Hippocampal formation (tissue), 2 donors: ENCODE measurements at places on chromosomes 7 and 10.

GRCh38 chr10:66021423-66021822 is 904.4 kb upstream of the LRRTM3 start:
- DNase-seq, result no peak

GRCh38 chr10:68954904-68955303 is 1.1 kb upstream of the DDX21 start:
- DNase-seq, result no peak

DNA sequence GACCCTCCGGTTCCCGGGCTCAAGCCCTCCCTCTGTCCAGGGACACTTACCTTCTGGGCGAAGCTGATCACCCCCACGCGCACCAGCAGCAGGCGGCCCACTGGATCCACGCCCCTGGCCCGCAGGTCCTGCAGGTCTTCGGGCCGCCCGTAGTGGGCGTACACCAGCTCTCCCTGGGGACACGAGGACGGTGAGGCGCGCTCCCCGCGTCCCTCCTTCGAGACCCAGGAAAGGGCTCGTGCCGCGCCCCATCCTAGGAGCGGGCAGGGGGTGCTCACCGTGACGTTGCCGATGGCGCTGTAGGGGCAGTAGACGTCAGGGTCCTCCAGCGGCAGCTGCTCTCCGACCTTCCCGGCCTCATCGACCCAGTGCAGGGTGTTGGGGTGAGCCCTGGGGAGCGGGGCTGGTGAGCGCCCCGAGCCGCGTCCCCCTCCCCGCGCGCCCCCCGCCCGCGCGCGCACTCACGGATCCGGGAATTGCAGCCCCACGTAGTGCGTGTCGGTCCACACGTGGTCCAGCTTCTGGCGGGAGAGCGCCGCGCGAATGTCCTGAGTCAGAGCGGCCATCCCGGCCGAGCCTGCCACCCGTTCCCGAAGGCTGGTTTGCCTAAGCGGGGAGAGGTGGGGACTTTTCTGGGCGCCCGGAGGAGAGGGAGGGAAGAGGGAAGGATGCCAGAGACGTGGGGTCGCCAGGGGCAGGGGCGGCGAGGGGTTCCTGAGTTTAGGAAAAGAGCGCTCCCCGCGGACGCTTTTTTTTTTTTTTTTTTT is 8.2 kb downstream of the TFR2 start:
- no peak for DNase-seq

- DNase-seq, result no peak
Measured at GRCh38 chr7:124403112-124403511, 362.5 kb downstream of the GPR37 start.

DNA sequence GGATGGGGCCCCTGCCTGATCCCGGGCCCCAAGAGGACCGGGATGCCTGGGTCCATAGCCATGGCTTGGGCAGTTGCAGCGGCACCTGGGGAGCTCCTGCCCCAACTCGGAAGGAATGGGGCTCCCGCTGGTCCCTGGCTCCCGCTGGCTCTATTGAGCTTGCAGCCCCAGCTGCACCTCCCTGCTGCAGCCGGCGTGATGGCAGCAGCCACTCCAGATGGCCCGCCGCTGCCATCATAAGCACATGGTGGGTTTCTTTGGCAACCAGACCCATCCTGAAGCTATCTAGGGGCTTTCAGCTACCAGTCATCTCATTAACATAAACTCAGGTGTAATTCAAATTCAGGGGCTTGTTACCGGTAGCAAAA is 11.1 kb upstream of the DNMBP start:
- no peak for DNase-seq

- peak; percentile 75 for DNase-seq
Measured at GRCh38 chr7:29105752-29106668, 40.3 kb downstream of the CPVL start.

DNA sequence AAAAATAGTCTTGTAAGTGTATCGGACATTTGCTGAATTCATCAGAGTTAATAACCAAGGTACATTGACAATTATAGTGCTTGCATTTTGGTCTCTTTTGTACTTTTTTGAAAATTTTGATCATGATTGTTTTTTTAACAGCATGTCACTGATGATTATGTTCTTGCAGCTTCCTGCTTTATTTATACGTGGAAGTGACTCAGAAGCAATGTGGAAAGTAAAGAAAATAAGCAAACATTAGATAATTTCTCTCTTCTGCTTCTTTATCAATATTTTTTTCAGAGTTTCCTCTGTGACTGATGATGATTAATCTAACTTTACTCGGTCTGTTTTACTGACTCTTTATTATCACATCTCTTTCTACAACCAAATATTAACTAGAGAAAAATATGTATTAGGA is 1351.9 kb downstream of the REEP3 start:
- no peak for DNase-seq

DNA sequence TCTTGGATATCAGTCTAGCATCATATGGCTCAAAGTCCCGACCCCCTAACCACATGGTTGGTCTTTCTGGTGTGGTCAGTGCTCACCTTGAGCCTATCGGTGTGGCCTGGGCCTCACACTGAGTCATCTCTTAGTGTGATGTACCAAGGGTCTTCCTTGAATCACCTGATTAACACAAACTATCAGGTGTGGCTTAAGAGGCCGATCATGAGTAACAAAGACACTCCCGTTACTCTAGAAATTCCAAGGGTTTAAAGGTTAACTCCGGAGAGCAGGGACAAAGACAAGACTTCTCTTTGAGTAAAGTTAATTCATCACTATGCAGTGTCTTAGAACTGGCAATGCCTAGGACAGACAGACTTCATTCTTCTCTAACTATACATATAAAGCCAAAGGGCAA is 52.3 kb upstream of the ARMC3 start:
- DNase-seq, result no peak

DNA sequence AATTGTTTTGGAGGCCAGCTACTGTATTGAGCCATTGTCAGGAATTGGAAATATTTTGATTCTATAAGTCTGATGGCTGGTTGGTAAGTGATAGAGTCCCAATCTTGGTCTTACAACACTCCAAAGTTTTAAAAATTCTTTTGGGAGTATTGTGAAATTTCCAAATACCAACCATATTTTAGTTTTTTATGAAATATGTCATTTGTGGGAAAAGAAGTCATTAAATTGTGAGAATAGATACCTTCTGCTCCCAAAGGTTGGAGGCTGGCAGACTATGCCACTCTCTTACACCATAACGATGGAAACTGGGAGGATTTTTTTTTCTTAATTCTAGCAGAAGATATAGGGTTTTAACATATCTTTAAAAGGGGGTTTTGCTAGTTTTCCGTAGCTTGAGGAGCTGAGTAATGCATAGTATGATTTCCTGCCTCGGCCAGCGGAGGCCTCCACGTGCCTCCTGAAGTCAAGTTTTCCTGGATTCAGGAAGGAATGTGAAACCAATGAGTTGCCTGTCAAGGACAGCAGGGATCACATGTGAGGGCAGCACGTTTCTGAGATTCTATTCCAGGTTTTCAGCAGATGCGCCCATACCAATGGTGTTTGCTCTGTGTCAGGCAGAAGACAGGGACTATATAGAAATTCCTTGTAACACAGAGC is 92.2 kb upstream of the LAMB4 start:
- DNase-seq, result no peak

GRCh38 chr10:23081891-23082290 is 13.5 kb upstream of the MSRB2 start:
- no peak for DNase-seq

DNA sequence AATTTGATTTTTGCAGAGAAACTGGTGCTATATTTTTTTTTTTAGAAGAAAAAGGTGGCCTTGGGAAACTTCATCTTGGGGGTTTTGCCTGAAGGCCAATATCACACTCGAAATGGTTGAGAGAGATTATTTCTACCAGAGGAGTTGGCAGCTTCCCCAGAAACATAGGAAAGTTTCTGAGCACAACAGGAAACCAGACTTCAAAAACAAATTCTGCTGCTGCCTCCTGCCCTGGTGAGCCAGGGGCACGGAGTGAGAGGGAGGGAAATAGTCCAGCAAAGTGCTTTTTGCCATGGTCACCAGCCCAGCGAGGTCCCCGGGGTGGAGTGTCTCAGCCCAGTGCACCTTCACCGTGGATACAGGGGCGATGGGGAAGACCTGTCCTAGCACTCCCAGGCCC is 61.1 kb downstream of the FOXI2 start:
- no peak for DNase-seq

DNA sequence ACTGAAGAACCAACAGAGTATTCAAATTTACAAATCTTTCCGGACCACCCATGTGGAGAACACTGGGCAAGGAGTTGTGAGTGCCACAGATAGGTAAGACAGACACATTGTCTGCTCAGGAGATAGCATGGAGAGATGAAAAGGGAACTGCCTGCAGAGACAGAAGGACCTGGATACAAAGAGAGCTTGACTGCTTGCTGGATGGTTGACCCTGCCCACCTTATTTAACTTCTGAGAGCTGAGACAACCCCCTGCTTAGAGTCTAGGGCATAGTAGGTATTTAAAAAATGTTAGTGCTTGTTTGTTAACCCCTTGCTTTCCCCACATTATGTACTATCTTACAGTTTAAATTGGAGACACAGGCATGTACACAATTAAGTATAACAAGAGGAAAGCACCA is 314.1 kb downstream of the THSD7A start:
- no peak for DNase-seq

- DNase-seq, result no peak
Measured at GRCh38 chr7:107104801-107105200, 60.3 kb downstream of the PRKAR2B start.

DNA sequence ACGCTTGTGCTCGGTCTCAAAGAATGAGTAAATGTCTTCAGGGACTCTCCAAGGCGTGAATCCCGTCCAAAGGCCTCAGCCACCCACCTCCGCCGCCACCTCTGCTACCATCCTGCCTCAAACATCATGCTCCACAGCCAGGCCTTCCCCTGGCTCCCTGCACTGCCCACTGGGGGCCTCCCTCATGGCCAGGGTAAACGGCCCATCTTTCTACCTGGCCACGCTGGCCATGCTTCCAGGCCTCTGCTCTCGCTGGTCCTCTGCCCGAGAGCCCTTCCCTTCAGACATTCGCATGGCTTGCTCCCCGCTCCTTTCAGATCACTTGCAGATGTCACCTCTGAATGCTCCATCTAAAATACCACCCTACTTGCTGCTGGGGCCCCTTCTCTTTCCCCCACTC is 40.2 kb downstream of the ZNF783 start:
- DNase-seq, result no peak
